ENCODE measurements at places on chromosomes 16 and 17.

DNA sequence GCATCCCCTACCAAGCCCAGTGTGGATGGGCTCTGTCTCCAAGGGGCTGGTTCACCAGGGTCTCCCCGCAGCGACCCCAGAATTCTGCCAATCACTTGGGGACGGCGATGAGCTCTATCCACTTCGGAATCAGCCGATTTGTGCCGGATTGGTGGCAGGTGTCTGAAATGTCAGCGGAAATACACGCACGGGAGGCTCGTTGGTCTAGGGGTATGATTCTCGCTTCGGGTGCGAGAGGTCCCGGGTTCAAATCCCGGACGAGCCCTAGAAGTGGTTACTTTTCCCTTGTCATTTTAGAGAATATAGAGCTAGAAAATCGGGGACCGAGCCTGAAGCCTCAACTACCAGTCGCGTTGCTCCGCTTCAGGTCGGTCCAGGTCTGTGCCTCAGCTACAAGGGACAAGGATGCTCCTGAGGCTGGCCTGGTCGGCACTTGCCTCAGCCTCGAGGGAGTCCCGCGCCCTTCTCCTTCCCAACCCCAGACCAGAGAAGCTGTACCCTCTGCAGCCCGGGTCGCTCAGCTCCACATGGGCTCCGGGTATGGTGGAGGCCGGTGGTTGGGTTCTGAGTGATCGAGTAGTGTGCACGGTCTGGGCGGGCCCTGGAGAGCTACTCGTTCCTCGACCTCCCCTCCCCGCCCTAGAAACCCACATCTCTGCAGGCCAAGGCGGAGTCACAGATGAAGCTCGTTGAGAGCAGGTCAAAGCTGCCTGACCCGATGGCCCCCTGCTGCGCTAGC lies 16.0 kb upstream of the OR1F1 start:
- no peak for DNase-seq

DNA sequence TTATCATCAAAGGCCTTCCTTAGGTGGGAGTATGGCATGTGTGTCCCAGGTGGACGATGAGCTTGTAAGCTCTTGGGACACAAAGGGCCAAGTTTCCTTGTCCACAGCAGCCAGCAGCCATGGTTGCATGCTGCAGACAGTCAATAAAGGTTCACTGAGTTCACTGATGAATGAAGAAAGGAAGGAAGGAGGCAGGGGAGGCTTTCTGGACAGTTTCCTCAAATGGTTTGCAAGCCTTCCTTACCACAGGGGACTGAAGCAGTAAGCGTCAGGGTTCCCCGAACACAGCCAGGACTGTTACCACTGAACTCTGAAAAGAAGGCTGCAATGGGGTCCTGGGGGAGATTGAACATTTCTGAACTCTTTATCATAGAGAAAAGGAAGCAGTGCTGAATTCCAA lies 111.1 kb downstream of the GAS7 start:
- no peak for DNase-seq

- DNase-seq: no peak
Measured at GRCh38 chr17:38353086-38353604, 1.5 kb downstream of the SOCS7 start.

GRCh38 chr16:77652399-77652798 lies 69.9 kb upstream of the NUDT7 start:
- no peak for DNase-seq

- DNase-seq: no peak
Measured at GRCh38 chr16:67183-67791, 5.1 kb downstream of the RHBDF1 start.

DNA sequence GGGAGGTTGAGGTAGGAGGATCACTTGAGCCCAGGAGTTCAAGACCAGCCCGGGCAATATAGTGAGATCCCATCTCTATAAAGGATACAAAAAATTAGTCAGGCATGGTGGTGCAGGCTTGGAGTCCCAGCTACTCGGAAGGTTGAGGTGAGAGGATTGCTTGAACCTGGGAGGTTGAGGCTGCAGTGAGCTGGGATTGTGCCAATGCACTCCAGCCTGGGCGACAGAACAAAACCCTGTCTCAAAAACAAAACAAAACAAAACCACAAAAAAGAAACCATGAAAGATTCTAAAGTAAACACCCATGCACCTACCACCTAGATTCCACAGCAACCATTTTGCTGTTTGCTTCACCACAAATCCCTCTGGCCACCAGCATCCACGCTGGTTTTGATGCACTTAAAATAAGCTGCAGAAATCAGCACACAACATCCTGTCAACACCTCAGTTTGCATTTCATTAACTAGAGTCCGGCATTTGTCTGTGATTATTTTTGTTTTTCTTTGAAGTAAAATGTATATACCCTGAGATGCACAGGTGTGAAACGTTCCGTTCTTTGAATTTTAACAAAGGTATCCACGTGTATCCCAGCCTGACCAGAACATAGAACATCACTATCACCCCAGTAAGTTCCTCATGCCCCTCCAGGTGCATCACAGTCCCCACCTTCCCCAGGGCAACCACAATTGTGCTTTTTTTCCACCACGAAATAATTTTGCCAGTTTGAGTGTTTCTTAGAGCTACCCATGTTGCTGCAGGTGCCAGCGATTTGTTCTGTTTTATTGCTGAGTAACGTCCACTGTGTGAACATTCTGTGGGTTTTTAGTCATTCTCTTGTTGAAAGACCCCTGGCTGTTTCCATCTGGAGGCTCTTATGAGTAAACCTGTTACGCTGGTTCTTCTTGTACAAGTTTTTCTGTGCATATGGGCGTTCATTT lies 191.5 kb downstream of the SEC14L1 start:
- peak; percentile 12 for DNase-seq

DNA sequence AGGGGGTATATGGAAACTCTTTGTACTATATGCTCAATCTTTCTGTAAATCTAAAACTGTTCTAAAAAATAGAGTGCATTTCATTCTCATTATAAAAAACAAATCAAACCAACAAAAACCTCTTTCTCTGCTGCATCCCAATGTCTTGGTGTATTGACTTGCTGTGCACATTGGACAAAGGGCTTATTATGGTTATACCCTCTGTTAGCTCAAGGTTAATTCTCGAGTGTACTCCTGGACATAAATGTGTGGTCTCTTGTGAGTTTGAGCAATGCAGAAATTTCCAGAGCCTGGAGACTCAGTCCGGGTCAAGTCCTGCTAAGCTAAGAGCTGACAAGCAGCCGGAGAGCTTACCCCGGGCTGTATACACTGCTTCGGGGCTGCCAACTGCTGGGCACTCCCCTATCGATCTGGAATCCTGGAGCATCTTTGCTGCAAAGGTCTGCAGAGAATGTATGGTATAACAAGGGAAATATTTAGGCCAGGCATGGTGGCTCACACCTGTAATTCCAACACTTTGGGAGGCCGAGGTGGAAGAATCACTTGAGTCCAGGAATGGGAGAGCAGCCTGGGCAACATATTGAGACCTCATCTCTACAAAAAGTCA lies 66.2 kb upstream of the BRD7 start:
- DNase-seq: no peak

GRCh38 chr17:43736389-43736788 lies 22.2 kb downstream of the SOST start:
- DNase-seq: no peak

DNA sequence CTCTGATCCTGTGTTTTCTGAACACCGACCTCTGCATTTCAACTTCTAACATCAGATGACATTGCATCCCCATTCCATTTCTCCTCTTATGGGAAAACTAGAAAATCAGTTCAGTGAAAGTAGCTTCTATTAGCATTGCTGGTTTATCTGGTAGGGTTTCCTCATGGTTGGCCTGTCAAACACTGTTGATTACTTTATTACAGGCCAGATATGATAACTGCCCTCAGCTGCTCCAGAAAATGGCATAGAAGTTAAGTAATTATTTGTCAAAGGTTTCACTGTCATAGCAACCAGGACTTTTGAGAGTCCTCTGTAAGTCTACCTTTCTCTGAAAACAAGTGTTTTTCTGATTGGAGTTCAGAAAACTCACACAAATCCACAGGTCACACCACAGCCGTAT lies 3.0 kb downstream of the GFOD2 start:
- no peak for DNase-seq

GRCh38 chr17:45170931-45171337 lies 9.3 kb downstream of the HEXIM2 start:
- no peak for DNase-seq

DNA sequence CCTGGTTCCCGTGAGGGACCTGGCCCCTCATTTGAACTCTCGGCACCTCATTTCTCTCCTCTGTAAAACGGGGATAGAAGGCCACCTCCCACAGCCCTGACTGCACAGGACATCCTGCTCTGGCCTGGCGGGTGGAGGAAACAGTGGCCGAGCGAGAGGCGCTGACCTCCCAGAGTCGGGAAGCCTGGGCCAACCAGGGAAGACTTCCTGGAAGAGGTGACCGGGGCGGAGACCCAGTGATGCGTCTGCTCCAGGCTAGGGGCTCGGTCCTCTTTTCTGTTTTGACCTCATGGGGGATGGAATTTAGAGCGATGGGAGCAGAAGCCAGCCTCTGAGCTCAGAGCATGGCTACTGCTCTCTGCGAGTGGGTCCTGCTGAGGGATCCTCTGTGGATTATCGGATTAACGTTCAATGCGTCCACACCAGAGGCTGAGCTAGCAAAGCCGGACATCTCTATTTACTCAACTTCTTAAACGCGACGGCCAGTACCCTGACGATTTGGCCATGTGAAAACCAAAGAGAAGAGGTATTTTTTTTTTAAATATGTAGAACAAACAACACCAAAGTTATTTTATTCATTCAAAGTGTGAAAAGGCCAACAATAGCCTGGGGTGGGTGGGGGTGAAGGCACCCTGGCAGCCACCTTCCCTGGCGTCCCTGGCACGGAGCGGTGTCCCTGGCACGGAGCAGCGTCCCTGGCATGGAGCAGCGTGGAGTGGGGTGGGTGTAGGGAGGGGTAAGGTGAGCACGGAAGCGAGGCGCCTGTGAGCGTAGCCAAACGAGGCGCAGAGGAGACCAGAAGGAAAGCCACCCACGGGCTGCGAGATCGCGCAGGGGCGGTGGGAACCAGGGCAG lies 9.2 kb upstream of the MSLN start:
- DNase-seq: no peak

GRCh38 chr16:77758508-77758907 lies 29.9 kb upstream of the VAT1L start:
- no peak for DNase-seq

GRCh38 chr17:18981642-18982424 lies 22.7 kb downstream of the FAM83G start:
- DNase-seq: no peak

- no peak for DNase-seq
Measured at GRCh38 chr17:70310221-70310672, 140.9 kb downstream of the KCNJ2 start.

GRCh38 chr17:49911719-49912118 lies 57.3 kb upstream of the DLX4 start:
- DNase-seq: no peak

DNA sequence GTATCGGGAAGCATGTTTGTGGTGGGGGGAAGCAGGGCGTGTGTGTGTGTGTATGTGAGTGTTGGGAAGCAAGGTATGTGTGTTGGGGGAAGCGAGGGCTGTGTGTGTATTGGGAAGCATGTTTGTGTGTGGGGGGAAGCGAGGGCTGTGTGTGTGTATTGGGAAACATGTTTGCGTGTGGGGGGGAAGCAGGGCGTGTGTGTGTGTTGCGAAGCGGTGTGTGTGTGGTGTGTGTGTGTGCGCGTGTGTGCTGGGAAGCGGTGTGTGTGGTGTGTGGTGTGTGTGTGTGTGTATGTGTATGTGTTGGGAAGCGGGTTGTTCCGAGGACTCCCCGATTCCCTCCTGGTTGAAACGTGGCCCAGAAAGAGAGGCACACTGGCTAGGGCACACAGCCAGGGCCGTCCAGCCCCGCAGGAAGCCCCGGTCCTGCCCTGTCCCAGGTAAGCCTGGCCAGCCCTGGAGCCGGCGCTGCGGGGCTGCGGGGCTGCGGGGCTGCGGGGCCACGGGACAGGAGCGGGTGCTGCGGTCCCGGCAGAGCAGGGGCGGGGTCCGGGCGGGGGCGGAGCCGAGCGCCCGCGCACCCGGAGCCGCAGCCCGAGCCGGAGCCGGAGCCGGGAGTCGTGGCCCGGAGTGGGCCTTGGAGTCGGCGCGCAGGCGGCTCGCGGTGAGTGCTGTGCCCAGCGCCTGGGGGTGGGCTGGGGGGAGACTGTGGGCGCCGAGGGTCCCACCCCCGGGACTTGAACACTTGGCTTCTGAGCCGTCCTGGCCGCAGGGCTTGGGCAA lies at the start of gene NOD2:
NOD2 (plus strand) TSS at position 608 of the 783 bp plus-strand sequence. CDS start 5,890 bp downstream, outside the sequence.
- no peak for DNase-seq

- DNase-seq: no peak
Measured at GRCh38 chr16:12341423-12341822, 364.9 kb downstream of the SNX29 start.

DNA sequence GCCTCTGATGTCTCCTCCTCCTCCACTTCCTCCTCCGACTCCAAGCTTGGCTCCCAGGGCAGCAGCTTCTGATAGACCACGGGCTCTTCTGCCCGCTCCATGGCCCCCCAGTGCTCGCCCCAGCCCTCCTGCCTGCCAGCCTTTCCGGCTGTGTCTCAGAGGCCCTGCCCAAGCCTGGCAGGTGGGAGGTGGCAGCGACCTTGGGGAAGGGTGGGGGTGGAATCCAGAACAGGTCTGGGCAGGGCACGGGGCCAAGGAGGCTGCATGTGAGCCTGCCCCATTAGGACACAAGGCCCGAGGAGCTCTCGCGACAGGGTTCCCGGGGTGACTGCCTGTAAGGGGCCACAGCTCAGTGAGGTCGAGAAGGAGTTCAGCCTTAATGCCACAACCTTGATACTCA lies at the start of gene GGT6:
GGT6 (minus strand) TSS at position 157 of the 400 bp plus-strand sequence; CDS start at position 101, 56 bp downstream.
- DNase-seq: no peak

DNA sequence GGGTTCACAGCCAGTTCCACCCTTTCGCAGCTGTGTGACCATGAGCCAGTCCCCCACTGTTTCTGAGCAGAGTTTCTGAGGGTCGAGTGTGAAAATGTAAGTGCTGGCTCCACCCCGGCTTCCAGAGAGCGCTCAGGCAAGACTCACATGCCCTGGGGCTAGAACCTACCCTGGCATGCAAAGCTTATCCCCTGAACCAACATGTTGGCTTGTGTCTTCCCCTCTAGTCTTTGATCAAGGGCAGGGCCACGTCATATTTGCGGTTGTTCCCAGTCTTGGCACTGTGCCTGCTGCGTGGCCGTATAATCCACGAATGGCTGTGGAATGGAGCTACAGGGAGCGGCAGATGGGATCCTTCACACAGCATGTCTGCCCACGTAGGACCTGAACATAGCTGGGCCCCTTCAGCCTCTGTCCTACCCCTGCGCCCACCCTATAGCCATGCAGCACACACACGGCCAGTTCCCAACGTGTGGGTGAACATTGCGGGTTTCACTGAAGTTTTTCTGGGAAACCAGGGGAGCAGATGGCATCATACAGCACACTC lies 84.8 kb downstream of the MRM1 start:
- no peak for DNase-seq

- DNase-seq: no peak
Measured at GRCh38 chr16:82732461-82732860, 105.7 kb downstream of the CDH13 start.

Data from NCI-H748 treated with DMSO at 0.1 percent for 48 hours (cell line).